ENCODE measurements at places on chromosomes 1 and 21.

DNA sequence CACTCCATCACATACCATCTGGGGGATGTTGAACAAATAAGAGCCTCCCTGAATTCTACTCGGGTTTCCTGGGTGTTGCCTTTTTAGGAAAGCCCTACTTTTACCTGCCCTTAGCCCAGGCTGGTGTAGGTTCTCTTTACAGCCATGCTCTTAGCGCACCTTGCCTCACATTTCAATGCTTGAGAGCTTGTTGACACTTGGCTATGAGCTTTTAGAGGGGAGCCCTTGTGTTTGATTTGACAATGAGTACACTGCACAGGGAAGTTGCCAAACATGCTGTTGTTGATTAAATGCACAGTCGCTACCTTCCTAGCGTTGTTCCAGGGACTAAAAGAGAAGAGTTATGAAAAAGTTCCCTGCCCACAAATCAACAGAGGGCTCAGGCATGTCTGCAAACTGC, 103.8 kb downstream of the TRABD2B start:
- DNase-seq = peak; percentile 13

- DNase-seq = no peak
Measured at GRCh38 chr1:174789399-174789798, 210.3 kb upstream of the CACYBP start.

GRCh38 chr1:26072305-26072704, 4.9 kb upstream of the TRIM63 start:
- DNase-seq = no peak

- no peak for DNase-seq
Measured at GRCh38 chr1:244712669-244713068, 59.7 kb downstream of the DESI2 start.

GRCh38 chr1:112698366-112699310, 8.3 kb downstream of the RHOC start:
- DNase-seq = peak; percentile 57

Data from NCI-H1436 (cell line).